Activated naive CD8-positive, alpha-beta T cell treated with anti-CD3 and anti-CD28 coated beads for 36 hours (primary cell): ENCODE measurements at places on chromosomes 3 and 15. TPM values are rescaled to one million over a fixed set of nuclear protein-coding genes. Genes with fewer than 3 reads are reported as not detected.

- DNase-seq: no peak
These were observed 15.1 kb downstream of the TM4SF1 start for GRCh38 chr3:149362366-149362765.

- no peak for DNase-seq
These were observed 3.0 kb downstream of the ONECUT1 start for GRCh38 chr15:52787123-52787503.

GRCh38 chr15:66946578-66947164 lies 118.7 kb upstream of the SMAD3 start:
- DNase-seq: peak; percentile 65

DNA sequence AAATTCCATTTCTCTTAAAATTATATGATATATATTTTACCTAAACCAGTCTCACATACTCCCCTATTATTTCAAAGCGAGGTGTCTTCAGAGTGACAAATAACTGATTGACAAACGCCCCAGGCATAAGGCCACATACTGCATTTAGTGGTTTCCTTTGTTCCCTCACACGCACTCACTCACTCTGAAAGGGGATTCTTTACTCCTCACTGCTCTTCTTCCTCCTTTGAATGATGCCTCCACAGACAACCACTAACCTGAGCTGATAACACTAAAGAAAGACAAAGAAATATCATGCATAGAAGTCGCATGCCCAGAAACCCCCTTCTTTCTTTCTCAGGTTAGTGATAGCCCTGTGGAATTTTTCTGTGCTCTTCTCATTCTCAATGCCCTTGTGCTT lies 24.1 kb upstream of the BBX start:
- no peak for DNase-seq

DNA sequence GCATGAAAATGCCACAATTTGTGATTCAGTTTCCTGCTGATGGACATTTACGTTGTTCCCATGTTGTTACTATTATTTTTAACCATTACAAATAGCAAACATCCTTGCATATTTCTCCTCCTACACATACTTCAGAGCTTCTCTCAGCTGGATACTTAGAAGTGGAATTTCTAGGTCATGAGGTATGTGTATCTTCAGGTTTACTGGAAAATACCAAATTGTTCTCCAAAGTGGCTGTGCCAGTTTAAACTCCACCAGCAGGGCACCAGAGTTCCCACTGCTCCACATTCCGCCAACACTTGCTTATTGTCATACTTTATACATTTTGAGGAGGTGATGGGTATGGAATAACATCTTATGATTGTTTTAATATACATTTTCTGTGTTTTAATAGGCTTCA lies 45.7 kb downstream of the PRR23E start:
- DNase-seq: no peak

DNA sequence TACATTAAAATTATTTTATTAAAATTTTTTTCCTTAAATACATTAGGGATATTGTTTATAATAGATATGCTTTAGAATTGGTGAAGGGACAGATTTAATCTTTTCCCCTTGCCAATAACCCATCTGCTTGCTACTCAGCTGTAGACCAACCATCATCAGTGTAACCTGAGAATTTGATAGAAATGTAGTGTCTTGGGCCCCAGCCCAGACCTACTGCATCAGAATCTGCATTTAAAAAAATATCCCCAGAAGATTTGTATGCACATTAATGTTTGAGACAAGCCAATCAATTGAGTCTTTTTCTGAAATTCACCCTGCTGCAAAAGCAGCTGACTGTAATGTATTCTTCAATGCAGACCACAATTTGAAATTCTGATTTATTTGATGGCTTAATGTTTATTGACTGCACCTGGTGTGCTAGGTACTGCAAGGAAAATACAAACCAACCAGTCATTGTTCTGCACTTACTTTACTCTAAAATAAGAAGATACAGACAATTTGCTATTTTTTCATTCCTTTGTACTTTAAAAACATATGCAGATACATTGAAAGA lies 190.7 kb upstream of the SGO1 start:
- DNase-seq: no peak

- DNase-seq: no peak
These were observed 732 bp downstream of the FAM43A start for GRCh38 chr3:194686414-194686815.

GRCh38 chr3:192706272-192706671 lies 21.1 kb downstream of the FGF12 start:
- no peak for DNase-seq

- no peak for DNase-seq
These were observed 164.6 kb upstream of the HES1 start for GRCh38 chr3:193971261-193971751.

DNA sequence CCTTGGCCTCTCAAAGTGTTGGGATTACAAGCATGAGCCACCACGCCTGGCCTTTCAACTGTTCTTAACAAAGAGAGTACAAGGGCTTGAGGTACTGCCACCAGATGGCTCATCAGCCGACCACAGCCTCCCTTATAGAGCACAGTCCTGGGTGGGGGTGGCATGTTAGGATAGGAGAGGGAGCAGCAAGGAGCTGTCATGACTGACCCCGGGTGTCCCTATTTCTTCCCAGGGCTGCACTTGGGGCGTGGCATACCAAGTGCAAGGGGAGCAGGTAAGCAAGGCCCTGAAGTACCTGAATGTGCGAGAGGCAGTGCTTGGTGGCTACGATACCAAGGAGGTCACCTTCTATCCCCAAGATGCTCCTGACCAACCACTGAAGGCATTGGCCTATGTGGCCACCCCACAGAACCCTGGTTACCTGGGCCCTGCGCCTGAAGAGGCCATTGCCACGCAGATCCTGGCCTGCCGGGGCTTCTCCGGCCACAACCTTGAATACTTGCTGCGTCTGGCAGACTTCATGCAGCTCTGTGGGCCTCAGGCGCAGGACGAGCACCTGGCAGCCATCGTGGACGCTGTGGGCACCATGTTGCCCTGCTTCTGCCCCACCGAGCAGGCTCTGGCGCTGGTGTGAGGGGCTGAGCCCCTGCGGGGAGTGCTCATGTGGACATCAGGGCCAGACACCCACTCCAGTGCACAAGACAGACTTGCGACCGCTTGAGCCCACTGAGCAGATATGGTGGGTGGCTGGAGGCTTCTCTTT lies 2.1 kb downstream of the CHAC1 start:
- DNase-seq: no peak

LCMT2 gene
- total RNA-seq: 14.3 TPM

- no peak for DNase-seq
These were observed 2.4 kb upstream of the SLC12A6 start for GRCh38 chr15:34339946-34340345.

ALG1L2 gene
- total RNA-seq: 0.56 TPM

GRCh38 chr3:172388412-172389078 lies 59.7 kb downstream of the GHSR start:
- DNase-seq: no peak

DNA sequence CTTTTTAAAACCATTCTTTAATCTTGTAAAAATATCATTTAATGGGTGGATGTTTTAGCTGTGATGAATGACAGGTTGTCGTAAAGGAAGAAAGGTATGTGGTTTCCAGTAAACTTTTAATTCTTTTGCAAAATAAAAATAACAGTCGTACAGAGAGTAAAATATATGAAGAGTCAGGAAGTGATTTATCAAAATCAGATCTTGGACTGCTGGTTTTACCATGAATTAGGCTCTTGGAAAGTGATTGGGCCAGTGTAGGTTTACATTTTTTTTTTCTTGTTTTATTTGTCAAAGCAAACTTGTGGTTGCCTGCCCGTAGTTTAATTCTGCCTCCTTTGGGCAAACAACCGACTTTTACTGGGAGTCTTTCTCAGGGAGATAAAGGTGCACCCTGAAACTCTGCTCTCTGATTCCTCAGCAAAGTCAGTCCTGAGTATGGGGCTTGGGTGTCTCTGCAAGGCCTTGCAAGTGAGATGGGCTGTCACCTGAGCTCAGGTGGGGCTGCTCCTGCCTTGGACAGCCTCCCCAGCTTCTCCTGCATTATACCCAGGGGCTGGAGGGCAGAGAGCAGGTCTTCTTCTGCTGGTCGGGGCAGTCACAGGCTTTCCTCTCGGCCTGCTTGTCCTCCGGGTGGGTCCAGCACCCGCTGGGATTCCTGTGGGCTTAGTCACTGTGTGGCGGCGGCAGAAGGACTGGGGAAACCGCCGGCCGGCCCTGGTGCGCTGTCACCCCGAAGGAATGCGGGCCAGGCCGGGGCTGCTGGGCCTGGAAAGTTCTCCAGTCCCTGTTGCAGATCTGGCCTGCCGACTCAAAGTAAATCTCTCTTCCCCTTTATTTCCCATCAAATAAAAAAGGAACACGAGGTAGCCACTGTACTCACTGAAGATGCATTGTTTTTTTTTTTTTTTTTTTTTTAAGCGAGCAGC lies 79.0 kb downstream of the IGF1R start:
- no peak for DNase-seq

GPR149 gene
- total RNA-seq: not detected

- no peak for DNase-seq
These were observed 10.3 kb downstream of the NEK11 start for GRCh38 chr3:131036986-131037385.

DNA sequence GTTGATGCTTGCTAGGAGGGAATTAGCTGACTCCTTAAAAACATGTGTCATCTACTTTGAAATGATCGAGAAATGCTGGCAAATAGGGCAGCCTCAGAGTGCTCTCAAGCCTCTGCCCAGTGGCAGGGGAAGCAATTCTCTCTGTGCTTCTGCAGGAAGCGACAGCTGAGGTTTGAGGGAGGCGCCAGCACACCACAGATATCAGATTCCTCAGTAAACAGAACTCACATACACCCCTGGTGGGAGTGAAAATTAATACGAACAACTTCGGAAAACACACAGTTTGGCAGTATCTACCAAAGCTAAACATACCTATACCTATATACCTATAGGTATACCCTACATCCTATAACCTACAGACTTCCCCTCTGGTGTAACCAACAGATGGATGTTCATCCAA lies 61.3 kb downstream of the NSMCE3 start:
- DNase-seq: no peak

GRCh38 chr3:178518660-178519396 lies 17.4 kb upstream of the KCNMB2 start:
- DNase-seq: no peak

DNA sequence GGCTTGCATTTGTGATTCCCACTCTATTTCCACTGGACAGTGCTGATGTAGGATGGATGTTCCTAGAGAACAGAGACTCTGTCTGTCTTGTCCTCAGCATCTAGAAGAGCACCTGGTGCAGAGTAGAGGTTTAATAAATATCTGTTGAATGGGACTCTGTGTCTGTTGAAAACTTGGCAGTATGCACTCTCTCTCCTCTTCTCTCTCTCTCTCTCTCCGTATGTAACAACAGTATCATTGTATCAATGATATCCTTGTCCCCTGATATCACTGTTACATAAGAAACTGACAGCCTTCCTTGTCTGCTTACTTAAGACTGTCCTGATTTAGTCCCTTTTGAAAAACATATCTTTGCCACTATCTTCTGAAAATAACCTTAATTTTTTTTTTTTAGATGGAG lies 24.3 kb upstream of the MGLL start:
- no peak for DNase-seq

DNA sequence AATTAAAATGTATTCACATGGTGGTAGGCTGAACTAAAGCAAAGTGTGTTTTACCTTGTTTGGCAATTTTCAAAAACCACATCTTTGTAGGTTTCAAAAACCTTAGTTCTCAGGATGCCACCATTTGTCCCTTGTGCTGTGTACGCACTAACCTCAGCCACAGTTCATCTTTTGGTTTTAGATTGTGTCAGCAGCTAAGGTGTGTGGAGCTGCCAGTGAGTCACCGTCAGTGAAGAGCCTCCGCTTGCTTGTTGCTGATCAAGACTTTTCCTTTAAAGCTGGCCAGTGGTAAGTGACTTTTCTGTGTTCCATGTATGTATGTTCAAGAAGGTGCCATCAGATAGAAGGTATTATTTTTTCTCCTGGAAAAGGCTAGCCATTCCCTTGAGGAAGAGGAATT lies 21.1 kb downstream of the OXNAD1 start:
- DNase-seq: peak; percentile 74

XCR1 gene
- not detected for total RNA-seq

DNA sequence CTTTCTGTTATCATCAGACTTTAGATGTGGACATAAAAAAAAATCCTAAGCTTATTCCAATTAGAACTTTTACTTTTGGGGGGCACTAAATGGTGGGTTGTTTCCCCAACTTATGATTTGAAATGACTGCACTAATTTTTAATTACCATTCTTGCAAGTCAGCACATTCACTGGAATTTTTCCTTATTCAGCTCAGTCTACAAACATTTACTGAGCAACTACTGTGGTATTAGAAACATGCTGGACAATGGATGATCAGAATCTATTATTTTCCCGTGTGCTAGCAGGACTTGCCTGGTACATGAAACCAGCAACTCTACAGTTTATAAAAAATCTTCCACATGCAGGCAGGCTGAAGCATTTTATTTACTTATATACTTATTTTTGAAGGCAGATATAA lies 273.6 kb downstream of the FOXP1 start:
- no peak for DNase-seq

- DNase-seq: no peak
These were observed 106.3 kb downstream of the C3orf70 start for GRCh38 chr3:185046603-185047002.

- no peak for DNase-seq
These were observed 32.7 kb downstream of the HDC start for GRCh38 chr15:50232791-50233190.

- DNase-seq: no peak
These were observed 98.2 kb upstream of the DCBLD2 start for GRCh38 chr3:98999675-99000074.

ARHGAP31 gene
- 9.7 TPM for total RNA-seq
